ENCODE measurements at places on chromosomes 7 and 10.

- no peak for DNase-seq
These were observed 591.1 kb downstream of the SDK1 start for GRCh38 chr7:3892157-3892556.

- no peak for DNase-seq
These were observed 106.6 kb upstream of the COL1A2 start for GRCh38 chr7:94288096-94288495.

- DNase-seq, result no peak
These were observed at the start of gene ZMIZ2 for GRCh38 chr7:44748045-44748947. TSS of gene ZMIZ2 (plus strand) at chr7:44748847. CDS start at chr7:44756250, 7,403 bp downstream.

GRCh38 chr10:46330894-46331293, 44.1 kb downstream of the ANTXRL start:
- no peak for DNase-seq

DNA sequence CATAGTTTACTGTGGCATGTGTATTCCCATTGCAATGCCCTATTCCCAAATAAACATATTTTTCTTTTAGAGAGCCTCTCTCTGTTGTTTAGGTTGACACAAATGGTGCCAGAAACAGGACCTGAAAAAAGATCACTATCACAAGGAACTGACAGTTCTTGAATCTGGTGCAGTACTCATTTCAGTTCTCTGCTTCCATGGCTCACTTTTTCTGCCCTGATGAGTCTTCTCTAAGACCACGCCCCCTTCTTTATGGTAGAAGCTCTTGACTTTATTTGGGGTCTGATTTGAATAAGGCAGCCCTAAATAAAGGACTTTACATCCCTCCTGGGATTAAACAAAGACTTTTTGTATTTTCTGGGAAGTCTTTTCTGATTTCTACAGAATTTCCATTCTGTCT, 3.5 kb upstream of the CCDC126 start:
- no peak for DNase-seq

DNA sequence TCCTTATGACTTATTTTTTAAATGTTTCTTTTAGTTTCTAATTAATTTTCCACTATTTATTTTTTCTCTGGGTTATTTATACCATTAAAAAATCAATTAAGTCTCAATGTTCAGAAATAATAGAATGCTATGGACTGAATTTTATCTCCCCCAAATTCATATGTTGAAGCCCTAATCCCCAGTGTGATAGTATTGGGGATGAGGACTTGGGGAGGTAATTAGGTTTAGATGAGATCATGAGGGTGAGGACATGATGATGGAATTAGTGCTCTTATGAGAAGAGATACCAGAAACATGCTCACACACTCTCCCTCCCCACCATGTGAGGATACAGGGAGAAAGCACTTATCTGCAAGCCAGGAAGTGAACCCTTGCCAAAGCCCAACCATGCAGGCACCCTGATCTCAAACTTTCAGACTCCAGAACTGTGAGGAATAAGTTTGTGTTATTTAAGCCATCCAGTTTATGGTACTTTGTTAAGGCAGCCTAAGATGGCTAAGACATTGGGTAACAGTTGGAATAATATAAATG, 202.6 kb downstream of the MDFIC start:
- no peak for DNase-seq

GRCh38 chr7:32582036-32582435, 86.7 kb downstream of the AVL9 start:
- no peak for DNase-seq

GRCh38 chr10:79066411-79067240, 2.1 kb upstream of the ZMIZ1 start:
- DNase-seq, result peak; percentile 32

- no peak for DNase-seq
These were observed 3.6 kb downstream of the GPR158 start for GRCh38 chr10:25178411-25178810.

- no peak for DNase-seq
These were observed 16.8 kb downstream of the GPR146 start for GRCh38 chr7:1061180-1061579.

GRCh38 chr10:14235566-14236195, 95.0 kb downstream of the FRMD4A start:
- no peak for DNase-seq

DNA sequence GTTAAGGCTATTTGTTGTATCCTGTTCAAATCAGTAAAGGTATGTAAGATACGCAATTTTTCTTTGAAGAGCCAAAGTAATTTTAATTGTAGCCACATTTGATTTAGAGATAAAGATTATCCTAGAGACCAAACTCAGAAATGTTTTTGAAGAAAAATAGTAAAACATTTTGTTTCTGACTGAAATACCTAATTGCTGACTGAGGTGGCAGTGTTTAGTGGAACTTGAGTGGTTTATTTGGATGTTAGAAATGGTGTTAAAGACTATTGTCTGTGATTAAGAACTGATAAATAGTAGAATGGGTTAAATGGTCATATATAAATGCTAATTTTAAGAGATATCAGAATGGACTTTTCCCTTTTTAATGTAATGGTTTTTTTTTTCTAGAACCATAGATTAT, 15.3 kb downstream of the EDRF1 start:
- DNase-seq, result no peak

DNA sequence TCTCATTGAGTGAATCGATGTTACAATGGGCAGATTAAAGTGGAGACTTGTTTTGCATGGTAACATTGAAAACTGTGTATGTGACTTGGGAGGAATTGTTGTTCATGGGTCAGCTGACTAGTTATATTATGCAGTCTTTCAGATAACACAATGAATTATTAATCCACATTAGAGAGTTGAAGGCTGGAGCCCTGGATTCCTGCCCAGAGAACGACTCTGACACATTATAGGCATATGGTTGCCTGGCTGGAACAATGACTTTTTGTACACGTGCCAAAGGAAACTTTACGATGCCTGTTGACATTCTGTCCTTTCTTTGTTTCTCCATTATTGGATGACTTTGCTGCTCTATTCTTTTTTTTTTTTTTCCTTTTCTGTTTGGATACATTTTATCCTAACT, 52.3 kb upstream of the TMEM229A start:
- DNase-seq, result no peak

DNA sequence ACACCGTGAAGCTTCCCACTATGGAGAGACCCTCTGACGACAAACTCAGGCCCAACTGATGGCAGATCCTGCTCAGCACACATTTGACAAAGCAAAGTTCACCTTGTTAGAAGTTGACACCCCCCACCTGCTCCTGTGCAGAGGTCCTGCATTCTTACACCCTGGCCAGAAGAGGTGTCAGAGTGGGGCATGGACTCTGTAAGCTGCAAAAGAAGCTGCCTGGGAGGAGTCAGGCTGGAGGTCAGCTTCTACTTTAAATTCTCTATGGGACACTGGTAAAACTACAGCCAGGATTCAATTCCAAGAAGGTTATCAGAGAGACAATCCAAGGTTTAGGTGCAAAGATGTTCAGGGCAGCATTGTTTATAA, 20.0 kb upstream of the TNS3 start:
- no peak for DNase-seq

DNA sequence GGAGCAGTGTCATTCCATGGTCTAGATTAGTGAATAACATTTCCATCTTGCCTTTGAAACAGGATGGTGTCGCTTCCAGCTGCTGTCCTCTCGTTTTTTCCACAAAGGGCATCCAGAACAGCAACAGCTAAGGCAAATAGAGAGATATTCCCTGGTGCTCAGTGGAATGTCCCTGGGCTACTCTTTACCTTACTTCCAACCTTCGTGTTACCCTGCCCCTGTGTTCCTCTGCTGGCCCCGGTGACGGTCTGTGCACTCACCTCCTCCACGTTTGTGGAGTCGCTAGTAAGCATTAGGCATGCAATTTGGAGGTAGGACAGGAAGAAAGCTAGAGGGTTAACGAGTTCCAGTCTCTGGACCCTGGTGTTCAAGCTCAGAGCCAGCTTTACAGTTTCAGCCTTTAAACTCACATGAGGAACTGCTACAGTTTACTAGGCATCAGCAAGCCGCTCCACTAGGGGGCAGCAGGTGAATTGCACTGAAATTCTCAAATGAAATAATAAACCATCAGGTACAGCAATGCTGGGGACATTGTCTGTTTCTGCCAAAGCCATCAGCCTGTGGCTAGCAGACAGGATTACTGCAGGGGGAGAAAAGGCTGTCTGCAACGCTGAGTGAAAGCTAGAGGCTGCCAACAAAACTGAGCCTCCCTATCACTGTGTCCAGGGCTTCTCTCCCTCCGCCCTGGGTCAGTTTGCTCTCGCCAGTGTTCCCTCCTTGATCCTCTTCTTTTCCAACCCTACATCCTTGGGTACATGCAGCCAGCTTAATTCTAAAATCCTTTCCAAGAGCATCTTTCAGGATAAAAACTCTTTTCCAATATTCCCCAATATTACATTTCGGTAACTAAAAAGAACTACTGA, 9.0 kb downstream of the MRPL32 start:
- DNase-seq, result no peak

GRCh38 chr10:78763651-78764395, 304.9 kb upstream of the ZMIZ1 start:
- no peak for DNase-seq

GRCh38 chr7:91694351-91694841, 186.1 kb downstream of the MTERF1 start:
- DNase-seq, result no peak

DNA sequence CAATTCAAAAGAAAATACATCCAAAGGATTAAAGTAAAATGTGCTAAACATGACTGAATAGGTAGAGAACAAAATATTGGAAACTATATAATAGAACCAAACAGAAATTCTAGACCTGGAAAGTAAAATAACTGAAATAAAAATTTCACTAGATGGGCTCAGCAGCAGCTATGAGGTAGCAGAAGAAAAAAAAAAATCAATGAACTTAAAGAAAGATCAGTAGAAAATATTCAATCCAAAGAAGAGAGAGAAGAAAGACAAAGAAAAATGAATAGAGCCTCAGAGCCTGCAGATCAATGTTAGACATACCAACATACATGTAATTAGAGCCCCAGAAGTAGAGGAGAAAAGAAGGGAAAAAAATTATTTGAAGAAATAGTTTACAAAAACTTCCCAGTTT, 129.6 kb upstream of the RNF32 start:
- no peak for DNase-seq

- DNase-seq, result no peak
These were observed 224.6 kb downstream of the WDR37 start for GRCh38 chr10:1280466-1281404.

GRCh38 chr7:121924269-121925186, 51.6 kb downstream of the PTPRZ1 start:
- DNase-seq, result no peak

DNA sequence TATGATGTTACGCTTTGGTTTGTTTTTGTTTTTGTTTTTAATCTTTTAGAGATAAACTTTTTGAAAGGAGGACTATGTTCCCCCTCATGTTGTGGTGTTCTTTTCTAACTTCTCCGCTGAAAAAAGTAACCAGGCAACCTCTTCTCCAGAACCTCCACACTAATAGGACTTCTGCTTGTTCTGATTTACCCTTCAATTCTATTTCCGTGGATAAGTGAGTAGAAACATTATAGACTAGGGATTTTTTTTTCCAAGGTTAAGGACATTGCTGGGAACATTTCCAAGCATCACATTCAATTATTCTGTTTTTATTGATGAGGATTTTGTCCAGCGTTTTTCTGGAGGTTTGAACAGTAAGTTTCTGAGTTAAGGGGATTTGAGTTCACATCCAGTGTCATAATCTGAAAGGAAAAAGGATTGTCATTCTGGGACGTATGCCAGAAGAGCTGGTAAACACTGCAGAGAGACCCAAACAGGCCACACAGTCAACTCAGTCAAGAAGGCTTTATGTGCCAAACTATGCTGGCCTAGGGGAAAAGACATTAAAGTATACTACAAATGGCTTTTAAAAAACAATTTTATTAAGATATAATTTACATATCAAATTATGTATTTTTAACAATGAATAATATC, 28.3 kb upstream of the RALA start:
- DNase-seq, result no peak

GRCh38 chr7:30306976-30307375, 22.6 kb downstream of the ZNRF2 start:
- no peak for DNase-seq

GRCh38 chr10:72260239-72260975, 13.3 kb upstream of the DDIT4 start:
- DNase-seq, result peak; percentile 98

DNA sequence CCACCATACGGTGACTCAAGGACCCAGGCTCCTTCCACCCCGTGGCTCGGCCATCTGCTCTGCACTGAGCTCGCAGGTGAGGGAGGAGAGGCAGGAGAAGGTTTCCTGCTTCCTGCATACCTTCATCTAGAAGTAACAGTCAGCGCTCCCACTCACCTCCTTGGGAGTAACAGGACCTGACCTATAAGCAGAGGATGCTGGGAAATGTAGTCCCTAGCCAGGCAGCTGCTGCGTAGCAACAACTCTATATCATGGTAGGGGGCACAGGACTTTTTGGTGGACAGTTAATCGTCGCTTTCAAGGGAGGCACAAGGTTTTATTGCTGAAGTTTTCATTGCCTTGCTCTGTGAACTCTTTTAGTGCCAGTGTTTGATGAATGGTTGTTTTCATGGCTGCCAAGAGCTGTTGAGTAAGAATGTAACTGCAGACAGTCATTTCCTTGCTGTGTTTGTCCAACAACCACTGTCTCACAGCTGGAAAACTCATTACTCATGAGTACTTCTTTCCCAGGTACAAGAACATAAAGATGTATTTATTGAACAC, 10.2 kb upstream of the ZFYVE27 start:
- DNase-seq, result no peak

GRCh38 chr7:156050636-156051569, 238.6 kb upstream of the SHH start:
- DNase-seq, result no peak

GRCh38 chr7:150978126-150978789, at the start of gene KCNH2:
TSS of gene KCNH2 (minus strand) at chr7:150978321. CDS start at chr7:150977913, 408 bp downstream.
- no peak for DNase-seq

- DNase-seq, result no peak
These were observed 32.3 kb downstream of the C1GALT1 start for GRCh38 chr7:7214398-7215347.

DNA sequence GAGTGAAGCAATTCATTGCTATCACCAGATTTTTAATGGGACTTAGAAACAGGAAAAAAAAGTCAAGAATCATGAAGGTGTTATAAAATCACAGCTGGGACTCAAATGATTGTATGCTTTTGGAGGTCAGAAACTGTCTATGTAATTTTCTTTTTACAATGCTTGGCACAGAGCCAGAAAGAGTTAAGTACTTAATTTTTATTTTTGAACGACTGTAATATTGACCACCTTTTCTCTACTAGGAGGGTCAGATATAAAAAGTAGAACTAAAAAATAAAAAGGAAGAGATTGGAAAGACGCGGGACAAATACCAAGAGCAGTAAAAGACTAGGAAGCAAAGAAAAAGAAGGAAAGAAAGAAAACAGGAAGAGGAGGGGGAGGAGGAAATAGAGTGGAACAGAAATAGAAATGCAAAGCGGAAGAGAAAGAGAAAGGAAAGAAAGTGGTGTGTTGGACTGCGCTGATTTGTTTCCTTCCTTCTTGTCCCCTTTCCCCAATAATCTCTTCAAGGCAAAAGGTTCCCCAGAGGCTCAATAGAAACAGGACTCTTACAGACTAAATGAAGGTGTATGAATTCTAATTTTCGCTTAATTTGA, 23.2 kb upstream of the C1GALT1 start:
- DNase-seq, result no peak

- no peak for DNase-seq
These were observed 125.1 kb downstream of the NT5C2 start for GRCh38 chr10:103067956-103068355.

GRCh38 chr7:158138329-158138597, 449.4 kb downstream of the PTPRN2 start:
- no peak for DNase-seq

All from keratinocyte (primary cell).